Inflammatory macrophage (primary cell): ENCODE measurements at places on chromosomes 11 and 22.
A peak's percentile ranks its signal among the peaks of the same experiment; 100 is the strongest.

DNA sequence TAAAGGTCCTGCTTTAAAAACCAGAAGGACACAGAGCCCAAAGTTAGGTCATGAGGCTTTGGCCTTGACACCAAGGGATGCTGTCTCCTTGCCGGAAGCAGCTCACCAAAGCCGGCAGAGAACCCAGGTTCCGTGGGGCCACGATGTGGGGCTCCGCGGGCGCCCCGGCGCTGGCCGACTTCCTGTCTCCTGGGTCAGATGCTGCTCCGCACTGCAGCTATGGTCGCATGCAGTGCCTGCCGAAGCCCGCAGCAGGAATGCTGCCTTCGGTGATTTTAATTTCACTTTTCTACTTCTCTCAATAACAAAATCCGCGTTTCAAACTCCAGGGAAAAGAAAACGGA is 454 bp upstream of the OTUB1 start:
- peak; percentile 28 for DNase-seq

- DNase-seq, result no peak
These were observed 6.4 kb upstream of the QSER1 start for GRCh38 chr11:32886180-32886579.

DNA sequence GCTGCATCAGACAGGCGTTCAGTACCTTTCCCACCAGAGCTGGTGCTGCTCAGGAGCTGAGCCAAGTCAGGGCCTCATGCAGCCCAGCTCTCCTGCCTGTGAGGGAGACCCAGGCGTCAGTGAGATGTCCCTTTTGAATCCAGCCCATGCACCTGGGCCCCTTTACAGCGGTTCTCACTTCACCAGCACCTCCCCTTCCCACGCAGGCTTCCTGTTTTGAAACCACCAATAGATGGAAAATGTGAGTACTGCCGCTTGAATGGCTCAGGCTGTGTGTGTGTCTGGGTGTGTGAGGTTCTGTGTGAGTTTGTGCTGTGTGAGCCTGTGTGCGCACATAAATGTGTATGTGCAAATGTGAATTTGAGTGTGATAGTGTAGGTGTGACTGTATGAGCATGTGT is 88.4 kb downstream of the UBASH3B start:
- DNase-seq, result no peak

DNA sequence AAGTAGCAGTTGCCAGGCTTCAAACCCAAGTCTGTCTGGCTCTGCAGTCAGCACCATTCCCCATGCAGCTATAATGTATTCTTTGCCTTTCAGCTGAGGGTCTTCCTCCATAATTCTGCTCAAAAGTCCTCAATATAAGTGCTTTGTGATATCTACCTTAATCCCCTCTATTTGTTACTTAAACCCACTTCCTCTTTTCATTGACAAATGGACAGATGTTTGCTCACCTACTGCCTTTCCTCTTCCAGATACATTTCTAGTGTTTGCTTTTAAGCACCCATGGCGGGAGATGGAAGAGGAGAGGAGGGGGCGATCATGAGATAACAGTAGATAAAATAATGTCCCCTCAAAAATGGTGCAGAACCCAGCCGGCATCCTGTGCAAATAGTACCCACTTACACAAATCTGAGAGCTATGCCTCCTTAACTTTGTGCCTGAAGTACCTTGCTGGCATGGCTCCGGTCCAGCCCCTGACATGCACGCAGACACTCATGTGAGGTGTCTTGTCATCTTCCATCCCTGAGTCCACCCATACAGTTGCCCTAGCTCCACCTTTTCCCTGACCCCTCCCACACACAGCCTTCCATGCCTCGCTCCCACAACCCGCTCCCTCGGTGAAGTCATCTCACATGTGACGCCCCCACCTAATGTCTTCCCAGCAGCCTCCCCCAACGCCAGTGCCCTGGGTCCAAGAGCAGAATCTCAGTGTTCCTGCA is 109.6 kb downstream of the TRIM29 start:
- no peak for DNase-seq

DNA sequence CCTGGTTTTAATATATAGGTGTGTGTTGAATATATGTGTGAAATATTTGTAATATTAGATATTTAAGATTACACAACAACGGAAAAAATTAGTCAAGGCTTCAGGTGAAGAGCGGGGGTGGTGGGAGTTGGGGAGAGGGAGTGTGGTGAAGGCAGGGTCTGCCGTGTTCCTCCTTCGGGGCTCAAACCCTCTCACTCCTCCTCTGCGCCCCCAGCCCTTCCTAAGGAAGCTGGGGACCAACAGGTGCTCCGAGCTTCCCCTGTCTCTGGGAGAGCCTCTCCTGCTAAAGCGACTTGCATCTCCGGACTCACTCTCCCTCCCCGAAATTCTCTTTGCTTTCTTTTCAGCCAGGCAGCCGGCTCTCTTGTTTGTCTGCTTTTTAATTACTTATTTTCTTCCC is 960 bp upstream of the CADM1 start:
- no peak for DNase-seq

DNA sequence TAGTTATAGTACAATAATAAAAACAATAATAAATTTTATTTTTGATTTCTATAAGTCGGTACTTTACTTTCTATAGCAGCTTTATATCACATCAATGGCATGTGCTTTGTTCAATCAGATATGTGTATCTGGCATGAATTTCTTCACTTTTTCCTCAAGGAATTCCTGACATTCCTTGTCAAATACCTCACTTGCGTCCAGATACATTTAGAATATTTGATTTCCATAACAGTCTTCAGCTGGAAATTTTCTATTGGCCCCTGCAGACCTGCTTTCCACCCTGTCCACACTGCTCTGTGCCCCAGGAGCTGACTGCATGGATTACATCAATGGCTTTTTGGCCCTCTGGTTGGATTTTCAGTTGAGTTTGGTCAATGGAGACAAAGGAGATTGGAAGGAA is 93.2 kb downstream of the FAR1 start:
- DNase-seq, result no peak

DNA sequence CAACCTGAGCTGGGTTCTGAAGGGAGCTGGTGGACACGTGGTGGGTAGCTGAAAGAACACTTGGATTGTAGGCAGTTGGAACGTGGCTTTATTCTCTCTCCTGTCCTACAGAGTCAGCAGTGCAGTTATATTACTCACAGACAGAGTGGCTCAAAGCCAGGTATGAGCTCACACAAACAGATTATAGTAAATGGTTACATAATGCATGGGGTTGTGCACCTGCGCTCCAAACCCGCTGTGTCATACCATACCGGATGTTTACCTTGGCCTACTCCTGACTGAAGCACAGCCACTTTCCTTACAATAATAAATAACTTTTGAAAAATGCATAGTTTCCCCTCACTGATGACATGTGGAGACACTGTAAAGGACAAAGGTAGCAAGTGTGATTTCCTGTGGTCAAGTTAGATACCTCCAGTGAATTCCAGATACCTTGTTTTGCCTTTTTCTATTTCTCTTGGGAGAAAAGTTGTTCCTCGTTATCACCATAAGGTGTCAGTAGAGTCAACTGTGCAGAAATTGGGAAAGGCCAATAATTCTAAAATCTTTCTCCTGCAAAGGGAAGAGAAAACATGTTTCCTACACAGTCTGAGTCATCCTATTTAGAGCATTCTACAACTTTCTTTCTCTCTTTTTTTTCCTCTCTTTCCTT is 13.5 kb downstream of the MS4A6A start:
- DNase-seq, result peak; percentile 75

DNA sequence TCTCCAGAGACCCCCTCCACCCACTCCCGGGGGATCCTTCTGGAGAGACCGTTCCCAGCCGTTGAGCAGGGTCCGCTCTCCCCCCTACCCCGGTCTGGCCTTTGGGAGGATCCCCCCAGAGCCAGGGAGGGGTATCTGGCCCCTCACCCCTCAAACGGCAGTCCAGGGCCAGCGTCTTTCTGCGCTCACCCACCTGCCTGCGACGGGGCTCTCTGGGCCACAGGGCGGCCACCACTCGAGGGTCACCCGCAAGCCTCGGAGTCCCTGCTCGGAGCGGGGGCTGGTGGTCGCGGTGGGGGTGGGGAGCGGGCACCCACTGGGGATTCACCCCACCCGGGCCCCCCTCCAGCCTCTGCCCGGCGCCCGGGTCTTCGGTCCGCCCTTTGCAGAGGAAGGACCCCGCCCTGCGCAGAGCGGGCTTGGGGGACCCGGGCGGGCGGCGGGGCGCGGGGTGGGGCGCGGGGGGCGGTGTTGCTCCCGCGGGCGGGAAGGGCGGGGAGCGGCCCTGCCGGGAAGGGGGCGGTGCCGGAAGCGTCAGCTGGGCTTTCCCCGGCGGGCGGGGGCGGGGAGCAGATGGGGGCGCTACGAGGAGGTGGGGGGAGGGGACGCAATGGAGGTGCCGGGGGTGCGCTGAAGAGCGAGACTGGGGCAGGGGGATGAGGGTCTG is 16.6 kb downstream of the CRELD2 start:
- peak; percentile 40 for DNase-seq

DNA sequence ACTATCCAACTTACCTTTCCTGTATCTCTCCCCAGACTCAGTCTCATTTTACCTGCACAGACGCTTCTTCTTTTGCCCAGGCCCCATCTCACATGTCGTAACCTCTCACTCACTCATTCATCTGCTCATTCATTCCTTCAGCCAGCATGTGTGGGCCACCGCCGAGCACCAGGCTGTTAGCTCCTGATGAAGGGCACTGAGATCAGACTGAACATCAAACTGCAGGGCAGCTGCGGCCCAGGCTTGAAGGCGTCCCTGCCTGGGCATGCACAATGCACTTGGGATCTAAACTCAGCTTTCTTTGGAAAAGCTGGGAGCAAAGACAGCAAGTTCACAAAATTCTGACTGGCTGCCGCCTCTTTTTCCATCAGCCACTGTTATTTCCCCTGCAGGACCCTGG is 1456.3 kb downstream of the BRD1 start:
- no peak for DNase-seq

DNA sequence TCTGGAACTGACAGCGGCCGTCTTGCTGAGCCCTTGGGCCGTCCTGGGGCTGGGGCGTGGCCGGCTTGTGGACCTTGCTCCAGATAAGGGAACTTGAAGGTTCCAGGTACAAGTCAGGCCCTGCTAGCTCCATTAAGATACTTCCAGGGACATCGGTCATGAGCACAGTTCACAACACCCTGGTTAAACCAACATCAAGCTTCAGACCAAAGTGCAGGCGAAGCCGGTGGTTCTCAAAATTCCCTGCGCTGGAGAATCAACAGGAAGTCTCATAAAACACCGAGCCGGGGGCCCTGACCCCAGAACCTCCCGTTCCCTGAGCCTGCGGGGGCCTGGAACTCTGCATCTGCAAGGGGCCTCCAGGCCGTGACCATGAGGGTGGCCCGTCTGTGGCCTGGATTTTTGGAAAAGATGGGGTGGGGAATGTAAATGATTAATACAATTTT is 1043.8 kb downstream of the BRD1 start:
- DNase-seq, result no peak
